NCI-H1436 treated with DMSO at 0.1 percent for 48 hours (cell line): ENCODE measurements at places on chromosomes 2 and 18.

- no peak for DNase-seq
Measured at GRCh38 chr2:190440113-190440512, 32.0 kb downstream of the MFSD6 start.

GRCh38 chr18:36064027-36064808, 3.1 kb downstream of the RPRD1A start:
- no peak for DNase-seq

- DNase-seq, result no peak
Measured at GRCh38 chr2:68231061-68231372, 21.3 kb downstream of the PPP3R1 start.

DNA sequence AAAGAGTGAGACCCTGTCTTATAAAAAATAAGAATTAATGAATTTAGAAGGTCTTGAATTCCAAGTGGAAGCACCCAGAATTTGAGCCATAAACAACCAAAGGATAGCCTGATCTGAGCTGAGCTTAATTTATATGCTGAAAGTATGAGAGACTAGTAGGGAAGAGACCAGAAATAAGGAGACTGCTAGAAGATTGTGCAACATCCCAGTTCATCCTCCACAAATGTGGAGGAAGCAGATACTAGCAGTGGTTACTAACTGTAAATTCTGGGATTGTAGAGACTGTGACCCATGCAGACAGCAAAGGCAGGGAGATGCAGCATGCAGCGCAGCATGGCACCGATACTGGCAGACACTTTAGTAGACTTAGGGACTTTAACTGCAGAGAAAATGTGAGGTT, 1.5 kb upstream of the SULT1C2 start:
- DNase-seq, result no peak

DNA sequence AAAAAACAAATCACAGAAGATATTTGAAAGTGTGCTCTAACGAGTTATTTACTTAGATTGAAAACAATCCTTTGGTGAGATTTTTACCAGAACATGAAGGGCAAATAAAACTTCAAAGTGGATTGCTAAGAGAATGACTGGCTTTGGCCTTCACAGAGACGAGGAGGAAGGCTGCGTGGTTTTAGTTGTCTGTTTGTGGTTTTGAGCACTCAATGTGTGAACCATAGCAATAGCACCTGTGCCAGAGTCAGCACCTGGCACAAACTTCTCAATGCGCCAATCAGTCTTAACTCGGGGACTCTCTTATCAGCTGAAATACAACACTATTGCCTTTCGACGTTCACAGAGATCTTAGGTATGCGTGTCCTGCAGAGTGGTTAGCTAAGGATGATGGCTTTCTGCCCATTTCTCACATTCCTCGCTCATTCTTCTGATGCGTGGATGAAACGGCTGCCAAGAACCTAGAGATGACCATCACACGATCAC, 70.0 kb downstream of the MBP start:
- DNase-seq, result no peak

DNA sequence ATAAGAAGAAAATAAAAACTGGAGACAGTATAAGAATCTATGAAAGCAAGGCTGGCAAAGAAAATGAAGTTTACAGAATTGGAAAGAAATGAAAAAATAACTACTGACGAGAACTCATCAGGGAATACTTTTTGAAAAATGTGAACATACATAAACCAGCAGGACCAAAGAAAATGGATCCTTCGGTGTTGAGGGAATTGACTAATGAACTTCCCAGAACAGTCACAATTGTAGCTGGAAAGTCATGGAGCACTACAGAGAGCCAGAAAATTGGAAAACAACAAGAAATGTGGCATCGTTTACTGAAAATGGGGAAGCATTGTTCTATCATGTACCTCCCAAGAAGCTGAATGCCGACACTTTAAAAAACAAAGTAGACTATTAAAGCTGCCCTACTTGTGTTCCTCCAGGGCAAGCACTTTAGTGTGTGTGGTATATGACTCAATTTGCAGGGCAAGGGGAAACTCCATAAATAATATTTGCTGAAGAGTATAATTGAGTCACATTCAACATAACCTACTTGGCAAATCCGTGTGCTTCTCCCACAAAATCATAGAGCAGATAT, 1221.6 kb upstream of the NRXN1 start:
- no peak for DNase-seq

GRCh38 chr2:148493822-148494563, 150.6 kb upstream of the EPC2 start:
- DNase-seq, result no peak

GRCh38 chr2:141517180-141517851, 613.5 kb downstream of the LRP1B start:
- DNase-seq, result no peak

DNA sequence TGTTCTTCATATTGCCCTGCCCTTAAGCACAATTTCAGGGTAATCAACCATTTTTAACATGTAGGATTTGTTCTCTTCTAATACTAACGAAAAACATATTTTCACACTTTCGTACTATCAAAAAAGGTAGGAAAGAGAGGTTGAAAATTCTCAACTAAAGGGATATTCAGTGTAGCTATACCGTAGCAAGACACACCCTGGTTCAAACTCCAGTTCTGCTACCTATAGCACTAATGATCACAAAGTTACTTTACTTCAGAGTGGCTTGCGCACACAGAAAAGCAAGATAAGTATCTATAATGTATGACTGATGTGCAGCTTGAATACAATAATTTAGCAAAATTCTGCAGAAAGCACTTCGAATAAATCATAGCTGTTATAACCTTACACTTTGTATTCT, 125.8 kb upstream of the CD226 start:
- no peak for DNase-seq

- no peak for DNase-seq
Measured at GRCh38 chr2:227163998-227164762, at the start of the genes COL4A3 and COL4A4. Gene COL4A3 (plus strand): TSS chr2:227164624. CDS start chr2:227164727, 103 bp downstream. Gene COL4A4 (minus strand): TSS chr2:227164205. CDS start chr2:227147483, 16,722 bp downstream.

- DNase-seq, result no peak
Measured at GRCh38 chr2:121519153-121519552, 11.5 kb upstream of the RNU4ATAC start.

DNA sequence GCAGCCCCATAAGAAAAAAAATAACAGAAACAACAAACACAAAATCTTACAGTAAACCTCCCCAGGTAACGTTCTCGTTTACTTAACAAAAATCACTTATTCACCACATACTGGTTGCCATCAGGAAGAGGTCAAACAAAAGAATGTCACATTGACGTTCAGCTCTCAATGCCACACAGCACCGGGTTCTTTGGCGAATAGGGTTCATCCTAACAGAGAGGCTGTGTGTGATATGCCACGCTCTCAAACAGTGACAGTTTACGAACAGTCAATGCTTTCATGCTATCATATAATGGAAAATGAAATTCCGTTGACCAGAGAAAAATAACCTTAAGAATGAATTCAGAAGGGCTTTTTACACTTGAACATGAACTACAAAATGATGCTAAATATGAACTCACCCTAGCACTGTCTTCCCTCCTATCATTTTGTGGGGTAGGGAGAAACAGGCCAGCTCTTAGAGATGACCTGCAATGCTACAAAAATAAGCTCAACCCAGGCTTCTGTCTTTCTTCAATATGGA, 2.0 kb downstream of the TMEM163 start:
- DNase-seq, result no peak

- DNase-seq, result no peak
Measured at GRCh38 chr2:226869371-226869770, 33.5 kb downstream of the RHBDD1 start.

- DNase-seq, result no peak
Measured at GRCh38 chr2:56444339-56444738, 260.5 kb downstream of the CCDC85A start.

DNA sequence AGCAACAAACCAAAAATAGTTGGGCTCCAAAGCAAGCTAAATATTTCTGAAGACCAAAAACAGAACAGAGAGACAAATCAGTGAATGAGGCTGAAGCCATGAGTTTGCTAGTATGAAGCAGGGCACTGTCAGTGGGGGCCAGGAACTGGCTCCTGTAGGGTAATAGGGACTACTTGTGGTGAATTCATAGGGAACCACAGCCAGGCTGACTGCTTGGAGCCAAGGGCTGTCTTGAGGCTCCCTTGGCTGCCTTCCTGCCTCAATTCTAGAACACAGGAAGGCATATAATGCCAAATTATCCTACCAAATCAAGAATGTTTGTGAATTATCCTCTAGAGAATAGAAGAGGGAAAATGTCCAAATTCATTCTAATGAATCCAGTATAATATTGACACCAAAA, 406.0 kb downstream of the CCDC85A start:
- no peak for DNase-seq

DNA sequence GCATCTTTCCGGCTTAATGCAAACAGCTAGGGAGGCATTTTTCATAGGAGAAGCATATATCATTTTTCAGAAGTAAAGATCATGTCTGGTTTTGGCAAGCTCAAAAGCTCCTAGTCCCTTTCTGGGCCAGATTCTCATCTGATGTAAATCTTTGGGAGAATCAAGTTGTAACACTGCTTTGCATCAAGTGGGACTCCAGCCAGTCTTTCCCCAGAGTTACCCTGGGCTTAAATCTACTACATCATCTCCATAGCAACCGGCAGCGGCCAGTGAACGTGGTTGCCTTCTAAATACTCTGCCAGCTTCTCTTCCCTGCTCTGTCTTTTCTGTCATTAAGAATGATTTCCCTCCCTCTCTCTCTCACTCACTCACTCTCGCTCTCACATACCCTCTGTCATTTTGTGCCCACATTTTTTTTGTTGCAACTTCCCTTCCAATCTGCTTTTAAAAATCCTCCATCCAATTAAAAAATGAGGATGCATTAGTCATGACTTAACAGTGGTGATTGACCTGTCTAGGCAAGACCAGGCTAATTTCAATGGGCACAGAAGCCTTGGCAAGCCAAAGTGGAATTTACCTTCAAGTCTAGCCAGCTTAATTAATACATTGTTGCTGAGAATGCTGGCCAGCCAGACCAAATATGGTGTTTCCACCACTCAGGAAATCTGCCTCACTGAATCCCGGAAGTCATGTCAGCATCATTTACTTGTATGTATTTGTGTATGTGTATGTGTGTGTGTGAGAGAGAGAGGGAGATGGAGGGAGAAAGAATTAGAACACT, 93.0 kb downstream of the NRP2 start:
- no peak for DNase-seq

DNA sequence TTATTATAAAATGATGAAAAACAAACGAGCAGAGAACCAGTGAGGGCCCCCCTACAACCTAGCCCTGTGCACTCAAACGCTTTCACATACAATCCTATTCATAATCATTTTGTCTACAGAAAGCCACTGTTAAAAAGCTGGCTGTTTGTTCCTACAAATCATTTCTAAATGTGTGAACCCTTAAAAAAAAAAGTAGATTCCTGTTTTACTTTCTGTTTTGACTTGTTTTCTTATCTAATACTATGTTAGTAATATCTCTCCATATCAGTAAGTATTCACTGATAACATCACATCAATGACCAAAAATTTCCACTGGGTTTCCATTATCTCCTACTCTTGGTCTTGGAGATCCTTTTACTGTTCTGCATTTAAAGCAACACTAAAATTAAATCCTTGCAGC, 128.8 kb upstream of the TTC39C start:
- no peak for DNase-seq

GRCh38 chr2:98039085-98039756, 43.5 kb upstream of the TMEM131 start:
- DNase-seq, result no peak

DNA sequence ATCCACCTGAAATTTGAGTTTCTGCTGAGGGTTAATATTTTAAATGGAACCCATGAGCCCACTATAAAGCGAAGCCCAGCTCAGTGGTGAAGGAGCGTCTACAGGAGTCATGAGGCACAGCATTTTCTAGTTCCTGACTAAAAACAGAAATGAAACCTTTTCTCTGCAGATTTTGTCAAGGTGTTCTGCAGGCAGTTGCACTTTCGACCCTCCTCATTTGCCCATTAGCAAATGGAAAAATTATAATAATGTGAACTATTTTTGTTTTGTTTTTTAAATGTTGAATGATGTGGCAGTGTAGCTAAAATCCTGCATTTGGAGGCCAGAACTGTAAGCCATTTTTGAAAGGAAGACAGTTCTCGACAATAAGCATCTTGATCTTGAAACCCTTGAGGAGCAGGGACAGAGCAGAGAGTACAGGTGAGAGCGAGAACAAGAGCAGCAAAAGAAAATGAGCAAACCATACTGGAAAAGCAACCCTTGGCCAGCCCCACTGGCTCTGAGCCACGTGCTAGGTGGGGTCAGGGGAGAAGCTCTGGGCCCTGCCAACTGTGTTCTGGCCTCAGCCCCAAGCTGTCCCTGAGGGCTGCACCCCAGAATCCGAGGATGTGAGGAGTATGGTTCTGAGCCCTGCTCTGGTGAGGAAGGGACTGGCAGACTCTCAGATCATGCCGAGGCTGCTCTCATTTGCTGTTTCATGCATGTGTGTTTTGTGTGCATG, 26.4 kb upstream of the COPS8 start:
- DNase-seq, result no peak

DNA sequence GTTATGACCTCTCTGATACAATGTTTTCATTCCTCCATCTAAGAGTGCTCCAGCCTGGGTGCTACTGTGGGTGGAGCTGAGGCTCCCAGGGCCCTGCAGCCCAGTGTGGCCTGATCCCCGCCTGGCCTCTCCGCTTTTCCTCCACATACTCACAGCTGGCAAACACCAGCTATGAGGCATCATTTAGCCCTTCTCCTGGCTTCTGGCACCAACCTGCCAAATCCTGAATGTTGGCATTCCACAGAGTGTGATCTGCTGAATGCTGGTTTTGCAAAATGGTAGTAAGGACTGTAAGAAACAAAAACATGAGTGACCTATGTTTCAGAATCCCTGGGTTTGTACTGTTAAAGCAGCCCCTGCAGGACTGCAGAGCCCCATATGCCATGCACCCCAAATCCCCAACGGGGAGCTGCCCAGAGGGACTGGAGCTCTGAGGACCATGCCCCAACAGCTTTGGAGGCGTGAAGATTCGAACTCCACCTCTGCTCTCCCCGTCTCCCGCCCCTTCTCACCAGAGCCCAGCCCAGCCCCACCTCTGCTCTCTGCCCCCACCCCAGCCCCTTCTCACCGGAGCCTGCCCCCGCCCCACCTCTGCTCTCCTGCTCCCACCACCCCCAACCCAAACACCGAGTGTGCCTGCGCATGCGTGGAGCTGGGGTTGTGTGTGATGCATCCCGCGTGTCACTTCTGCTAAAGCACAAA, 4.2 kb downstream of the SLC66A2 start:
- no peak for DNase-seq

- DNase-seq, result no peak
Measured at GRCh38 chr18:6435731-6436130, 21.0 kb upstream of the L3MBTL4 start.
